ENCODE measurements at places on chromosomes 6 and 20.

GRCh38 chr6:142842418-142843261, 102.3 kb downstream of the HIVEP2 start:
- DNase-seq, result no peak

- DNase-seq, result no peak
Measured at GRCh38 chr20:23879811-23880374, 345 bp upstream of the CST5 start.

- peak; percentile 68 for DNase-seq
Measured at GRCh38 chr6:12266571-12266970, 23.6 kb upstream of the EDN1 start.

DNA sequence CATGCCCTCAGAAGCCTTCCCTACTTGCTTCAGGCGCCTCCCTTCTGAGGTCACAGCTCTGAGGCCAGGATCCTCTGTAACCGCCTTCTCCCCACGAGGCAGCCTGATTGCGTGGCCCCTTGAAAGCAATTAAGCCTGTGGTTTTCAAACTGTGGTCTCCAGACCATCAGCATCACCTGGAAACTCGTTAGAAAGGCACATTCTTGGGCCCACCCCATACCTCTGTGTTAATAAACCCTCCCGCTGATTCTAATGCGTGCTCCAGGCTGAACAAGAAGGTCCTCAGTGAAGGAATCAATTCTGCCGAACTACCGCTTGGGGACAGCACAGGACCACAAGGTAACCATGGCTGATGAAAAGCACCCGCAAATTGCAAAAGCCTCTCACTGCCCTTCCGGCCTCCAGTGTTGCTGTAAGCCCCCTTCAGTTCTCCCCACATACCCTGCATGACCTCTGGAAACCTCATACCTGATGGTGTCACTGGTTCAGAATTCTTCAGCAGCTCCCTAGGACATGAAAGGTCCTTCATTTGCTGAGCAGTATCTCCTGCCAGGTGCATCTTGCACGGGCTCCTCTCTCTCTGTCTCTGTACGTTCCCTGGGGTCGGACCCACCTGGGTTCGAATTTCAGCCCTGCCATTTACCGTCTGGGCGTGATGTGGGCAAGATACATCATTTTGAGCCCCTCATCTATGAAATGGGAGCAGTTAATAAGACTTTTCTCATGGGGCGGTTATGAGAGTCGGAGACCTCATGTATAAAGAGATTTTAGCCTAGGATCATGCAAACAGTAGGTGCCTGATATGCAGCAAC, 93.3 kb upstream of the RNF24 start:
- DNase-seq, result peak; percentile 73

DNA sequence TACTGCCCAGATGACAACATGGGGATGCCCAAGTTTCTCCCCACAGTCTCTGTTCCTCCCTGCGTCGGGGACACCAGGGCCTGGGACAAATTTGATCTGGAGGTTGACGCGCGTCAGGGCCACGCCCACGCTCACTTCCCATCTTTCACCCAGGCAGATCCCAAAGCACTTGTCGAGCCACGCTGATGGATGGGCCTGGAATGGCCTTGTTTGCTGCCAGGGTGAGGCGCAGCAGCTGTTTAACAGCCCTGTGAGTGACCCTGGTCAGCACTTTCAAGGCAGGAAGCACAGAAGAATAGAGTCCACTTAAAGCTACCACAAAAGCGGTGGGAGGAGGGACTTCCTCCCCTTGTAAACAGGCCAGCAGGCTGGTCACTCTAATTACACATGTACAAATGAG, 324.7 kb upstream of the JARID2 start:
- no peak for DNase-seq

GRCh38 chr6:63391203-63391970, 71.6 kb upstream of the LGSN start:
- DNase-seq, result no peak

GRCh38 chr6:28349892-28350737, at the start of gene ZKSCAN3:
TSS of gene ZKSCAN3 (plus strand) at chr6:28349947. CDS start at chr6:28359587, 9,640 bp downstream.
- peak; percentile 28 for DNase-seq

DNA sequence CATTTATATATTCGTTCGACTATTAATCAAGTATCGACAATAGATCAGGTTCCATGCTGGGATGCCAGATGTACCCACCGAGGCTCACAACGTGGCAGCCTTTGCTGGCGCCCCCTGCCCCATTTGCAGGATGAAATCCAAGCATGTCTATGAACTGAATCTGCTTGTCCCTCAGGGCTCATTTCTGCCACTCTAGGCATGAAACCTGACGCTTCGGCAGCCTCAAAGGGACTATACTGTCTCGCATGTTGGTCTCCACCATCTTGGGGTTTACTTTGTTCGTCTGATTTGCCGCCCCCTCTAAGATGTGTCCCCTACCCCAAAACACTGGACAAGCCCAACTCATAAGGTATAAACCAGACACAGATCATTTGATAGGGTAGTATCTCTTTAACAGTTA, 36.7 kb downstream of the HUS1B start:
- DNase-seq, result no peak
